Upper lobe of right lung (tissue), 1 donor: ENCODE measurements at places on chromosomes 2 and 18. TPM values are rescaled to one million over a fixed set of nuclear protein-coding genes. Genes with fewer than 3 reads are reported as not detected.

GRCh38 chr18:56066524-56067213, 478.7 kb upstream of the TCF4 start:
- no peak for DNase-seq
- no peak overlapping the region for H3K27ac ChIP-seq
- H3K4me1 ChIP-seq = no peaks in the 10 kb centered on the region

DNA sequence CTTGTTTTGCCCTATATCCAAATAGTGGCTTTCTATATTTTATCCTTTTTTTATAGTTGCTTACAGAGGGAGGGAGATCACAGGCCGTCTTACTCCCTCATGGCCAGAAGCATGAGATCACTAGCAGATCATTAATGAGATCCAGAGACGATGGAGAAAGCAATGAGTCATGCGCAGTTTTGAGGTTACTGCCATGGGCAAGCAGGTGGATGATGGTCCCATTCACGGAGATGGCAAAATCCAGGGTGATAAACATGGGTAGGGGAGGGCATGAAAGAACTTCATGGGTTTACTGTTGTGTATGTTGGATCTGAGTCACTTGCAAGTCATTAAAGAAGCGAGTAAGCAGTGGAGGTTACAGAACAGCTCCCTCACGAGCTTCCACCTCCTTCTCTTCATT, 60.4 kb downstream of the C18orf63 start:
- no peak for DNase-seq
- no peaks in the 10 kb centered on the region for H3K36me3 ChIP-seq
- H3K27me3 ChIP-seq = no peaks in the 10 kb centered on the region
- H3K27ac ChIP-seq = no peak overlapping the region

DNA sequence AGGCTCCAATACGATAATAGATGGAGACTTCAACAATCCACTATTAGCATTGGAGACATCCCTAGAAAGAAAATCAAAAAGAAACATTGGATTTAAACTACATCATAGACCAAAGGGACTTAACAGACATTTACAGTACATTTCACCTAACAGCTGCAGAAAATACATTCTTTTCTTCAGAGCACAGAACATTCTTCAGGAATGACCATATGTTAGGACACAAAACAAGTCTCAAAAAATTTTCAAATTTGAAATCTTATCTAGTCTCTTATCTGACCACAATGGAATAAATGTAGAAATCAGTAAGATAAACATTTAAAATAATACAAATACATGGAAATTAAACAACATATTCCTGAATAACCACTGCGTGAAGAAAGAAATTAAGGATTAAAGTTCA, 68.7 kb downstream of the STRADB start:
- H3K4me3 ChIP-seq = no peak overlapping the region
- no peaks in the 10 kb centered on the region for H3K36me3 ChIP-seq
- H3K27me3 ChIP-seq = no peaks in the 10 kb centered on the region
- H3K4me1 ChIP-seq = no peaks in the 10 kb centered on the region
- no peak for DNase-seq

DNA sequence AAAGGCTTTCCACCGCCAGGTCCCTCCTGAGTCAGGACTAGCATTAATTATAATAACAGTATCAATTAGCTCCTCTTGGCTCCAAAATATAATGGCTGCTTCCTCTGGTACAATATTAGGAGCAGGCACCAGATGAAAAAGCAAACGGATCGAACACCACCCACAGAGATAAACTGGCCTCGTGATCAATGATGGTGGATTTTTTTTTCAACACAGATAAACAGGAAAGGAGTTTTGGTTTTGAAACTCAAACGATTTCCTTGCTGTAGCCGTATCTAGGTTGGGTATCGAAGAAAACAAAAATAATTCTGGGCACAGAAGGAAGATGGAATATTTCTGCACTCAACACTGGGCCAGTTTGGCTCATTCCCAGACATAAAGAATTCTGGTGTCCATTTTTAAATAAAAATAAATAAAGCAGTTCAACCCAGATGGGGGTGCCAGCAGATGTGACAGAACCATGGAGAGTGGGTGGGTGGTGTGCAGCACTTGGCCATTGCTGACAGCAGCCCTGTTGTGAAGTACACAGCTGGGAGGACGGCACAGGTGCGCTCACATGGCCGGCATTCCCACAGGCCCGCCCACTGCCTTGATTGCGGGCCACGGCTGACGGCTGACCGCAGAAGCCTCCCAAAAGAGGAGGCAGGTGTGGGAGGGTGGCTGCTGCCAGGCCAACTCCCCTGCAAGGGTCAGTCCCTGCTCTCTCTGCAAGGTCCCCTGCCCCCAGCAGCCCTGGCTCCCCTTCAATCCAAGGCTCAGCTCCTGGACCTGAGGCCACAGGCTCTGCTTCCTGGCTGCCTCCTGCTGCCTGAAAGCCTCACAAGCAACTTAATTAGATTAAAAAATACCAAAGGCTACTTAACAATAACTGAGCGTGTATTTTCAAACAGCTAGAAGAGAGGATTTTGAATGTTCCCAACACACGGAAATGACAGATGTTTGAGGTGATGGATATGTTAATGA, 351.9 kb upstream of the ID2 start:
- H3K27ac ChIP-seq = no peak overlapping the region
- no peaks in the 10 kb centered on the region for H3K4me1 ChIP-seq
- no peak for DNase-seq
- H3K27me3 ChIP-seq = no peaks in the 10 kb centered on the region
- H3K4me3 ChIP-seq = no peak overlapping the region
- H3K36me3 ChIP-seq = no peaks in the 10 kb centered on the region

GRCh38 chr18:58780045-58780444, 84.6 kb upstream of the ZNF532 start:
- H3K36me3 ChIP-seq = no peaks in the 10 kb centered on the region
- DNase-seq = no peak
- peaks cover 3% of the 10 kb centered on the region for H3K4me1 ChIP-seq
- H3K27me3 ChIP-seq = no peaks in the 10 kb centered on the region
- no peak overlapping the region for H3K27ac ChIP-seq
- H3K4me3 ChIP-seq = no peak overlapping the region

DNA sequence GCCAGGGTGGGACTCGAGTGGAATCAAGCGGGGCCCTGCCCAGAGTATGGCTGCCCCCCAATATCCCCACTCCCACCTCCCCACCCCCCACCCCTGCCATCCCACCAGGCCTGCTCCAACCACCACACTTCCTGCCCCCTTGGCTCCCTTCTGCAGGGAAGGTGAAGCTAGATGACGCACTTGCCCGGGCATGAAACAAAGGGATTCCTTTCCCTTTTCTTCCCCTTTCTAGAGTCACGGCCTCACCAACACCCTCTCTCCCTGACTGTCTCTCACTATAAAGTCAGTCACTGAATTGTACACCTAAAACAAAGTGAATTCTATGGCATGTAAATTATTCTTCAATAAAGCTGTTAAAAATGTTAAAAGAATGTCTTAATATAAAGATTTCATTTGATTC, 16.0 kb downstream of the ZBTB7C start:
- no peaks in the 10 kb centered on the region for H3K36me3 ChIP-seq
- H3K4me1 ChIP-seq = peaks cover 31% of the 10 kb centered on the region
- H3K27ac ChIP-seq = no peak overlapping the region
- no peaks in the 10 kb centered on the region for H3K27me3 ChIP-seq

- no peak for DNase-seq
- H3K36me3 ChIP-seq = no peaks in the 10 kb centered on the region
- H3K27ac ChIP-seq = no peak overlapping the region
- H3K4me1 ChIP-seq = no peaks in the 10 kb centered on the region
- no peak overlapping the region for H3K4me3 ChIP-seq
Measured at GRCh38 chr2:57842531-57842930, 204.1 kb upstream of the VRK2 start.

Gene IL1RL1
- 46.5 TPM for total RNA-seq

Gene ASB18
- not detected for total RNA-seq

Gene SLC9A4
- not detected for total RNA-seq

DNA sequence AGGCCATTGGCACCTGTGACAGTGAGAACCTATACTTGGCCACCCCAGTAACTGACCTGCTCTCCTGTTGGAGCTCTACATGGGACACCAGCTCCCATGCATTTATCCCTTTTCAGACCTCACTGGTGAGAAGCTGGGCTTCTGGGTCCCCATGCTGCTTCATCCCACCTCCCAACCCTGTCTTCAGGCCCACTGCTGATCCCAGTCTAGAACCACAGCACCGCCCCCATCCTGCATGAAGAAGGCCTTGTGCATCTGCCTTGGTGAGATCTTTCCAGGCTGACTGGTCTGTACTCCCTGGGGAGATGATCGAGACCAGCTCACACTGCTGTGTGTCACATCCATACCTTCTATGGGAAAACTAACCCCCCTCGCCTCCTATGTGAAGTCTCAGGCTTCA, 22.7 kb downstream of the TTC32 start:
- H3K27ac ChIP-seq = no peak overlapping the region
- DNase-seq = no peak
- H3K27me3 ChIP-seq = no peaks in the 10 kb centered on the region
- no peaks in the 10 kb centered on the region for H3K4me1 ChIP-seq
- H3K36me3 ChIP-seq = no peaks in the 10 kb centered on the region
- H3K4me3 ChIP-seq = no peak overlapping the region

Gene XPO1
- 98.9 TPM for total RNA-seq

GRCh38 chr2:237143676-237144440, 58.2 kb downstream of the COPS8 start:
- DNase-seq = no peak
- H3K4me1 ChIP-seq = peaks cover 6% of the 10 kb centered on the region
- H3K27ac ChIP-seq = no peak overlapping the region
- H3K27me3 ChIP-seq = no peaks in the 10 kb centered on the region
- no peaks in the 10 kb centered on the region for H3K36me3 ChIP-seq
- no peak overlapping the region for H3K4me3 ChIP-seq

Gene ZNF2
- total RNA-seq = 4.7 TPM

DNA sequence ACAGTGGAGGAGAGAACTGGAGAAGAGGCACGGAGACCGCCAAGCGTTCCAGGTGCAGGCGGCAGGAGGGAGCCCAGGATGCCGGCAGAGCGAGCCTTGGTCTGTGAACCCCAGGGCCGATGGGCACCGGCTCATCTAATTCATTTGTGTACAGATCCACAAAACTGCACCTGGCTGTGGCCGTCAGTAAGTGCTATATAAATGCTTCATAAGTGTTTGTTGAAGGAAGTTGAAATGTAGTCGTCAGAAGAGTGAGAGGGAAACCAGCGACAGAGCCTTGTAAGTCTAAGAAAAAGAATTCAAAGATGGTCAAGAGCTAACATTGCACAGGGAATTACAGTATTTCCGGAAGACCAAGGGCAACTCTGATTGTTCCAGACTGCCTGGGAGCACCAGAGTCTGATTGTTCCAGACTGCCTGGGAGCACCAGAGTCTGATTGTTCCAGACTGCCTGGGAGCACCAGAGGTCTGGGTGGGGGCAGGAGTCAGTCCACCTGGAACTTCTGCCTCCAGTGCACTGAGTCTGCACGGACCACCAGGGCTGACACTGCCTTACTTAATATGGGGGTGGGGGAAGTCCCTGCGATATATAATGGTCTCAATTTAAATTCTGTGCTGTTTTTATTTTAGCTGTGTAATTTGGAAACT, 112.3 kb downstream of the BCL2 start:
- no peaks in the 10 kb centered on the region for H3K27me3 ChIP-seq
- no peak for DNase-seq
- no peaks in the 10 kb centered on the region for H3K4me1 ChIP-seq
- H3K4me3 ChIP-seq = no peak overlapping the region
- no peaks in the 10 kb centered on the region for H3K36me3 ChIP-seq
